ENCODE measurements at places on chromosomes 4 and X. TPM values are rescaled to one million over a fixed set of nuclear protein-coding genes. Genes with fewer than 3 reads are reported as not detected.

GRCh38 chrX:94758130-94758529, 1084.1 kb downstream of the FAM133A start:
- no peak for DNase-seq

DNA sequence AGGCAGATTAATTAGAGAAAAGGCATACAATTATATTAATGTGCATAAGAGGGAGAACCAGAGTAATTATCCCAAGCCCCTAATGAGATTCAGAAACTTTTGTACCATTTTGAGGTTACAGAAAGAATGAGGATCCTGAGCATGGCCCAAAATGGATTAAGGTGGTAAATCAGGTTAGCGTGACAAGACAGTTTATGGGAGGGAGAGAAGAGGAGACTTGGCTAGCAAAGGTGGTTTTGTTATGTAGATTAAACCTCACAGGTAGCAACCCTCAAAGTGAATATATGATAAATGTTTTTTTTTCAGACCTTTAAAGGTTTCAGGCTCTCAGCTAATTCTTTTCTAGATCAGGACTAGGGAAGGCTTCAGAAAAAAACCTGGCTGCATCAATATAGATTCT, 781.8 kb downstream of the FAM133A start:
- DNase-seq = no peak

GRCh38 chrX:151563449-151563848, at the start of gene PASD1:
Gene PASD1, plus strand, starts transcription at chrX:151563675. Its CDS starts 37,879 bp downstream, at chrX:151601554.
- DNase-seq = no peak

- DNase-seq = no peak
Observed at GRCh38 chr4:183362916-183363542, 40.8 kb upstream of the CLDN24 start.

DNA sequence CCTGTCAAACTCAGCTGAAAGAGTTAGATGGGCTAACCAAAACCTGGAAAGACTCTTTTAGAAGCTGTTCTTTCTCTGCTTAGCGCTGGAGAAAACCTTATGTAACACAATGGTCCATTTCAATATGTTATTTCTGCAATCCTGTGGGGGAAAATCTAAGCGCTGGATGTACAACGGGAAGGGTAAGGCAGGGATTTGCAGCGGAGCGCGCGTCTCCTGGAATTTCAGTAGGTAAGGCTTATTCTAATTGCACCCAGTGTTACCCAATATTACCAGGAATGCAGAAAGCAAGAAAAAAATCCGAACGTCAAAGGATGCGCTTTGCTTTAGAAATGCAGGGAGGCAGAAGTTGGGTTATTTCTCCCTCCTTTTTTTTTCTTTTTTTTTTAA, 2.0 kb downstream of the HS3ST1 start:
- no peak for DNase-seq

GRCh38 chr4:75867130-75867529, 35.1 kb downstream of the PPEF2 start:
- DNase-seq = no peak

- no peak for DNase-seq
Observed at GRCh38 chr4:140281828-140282552, 91.5 kb upstream of the SCOC start.

DNA sequence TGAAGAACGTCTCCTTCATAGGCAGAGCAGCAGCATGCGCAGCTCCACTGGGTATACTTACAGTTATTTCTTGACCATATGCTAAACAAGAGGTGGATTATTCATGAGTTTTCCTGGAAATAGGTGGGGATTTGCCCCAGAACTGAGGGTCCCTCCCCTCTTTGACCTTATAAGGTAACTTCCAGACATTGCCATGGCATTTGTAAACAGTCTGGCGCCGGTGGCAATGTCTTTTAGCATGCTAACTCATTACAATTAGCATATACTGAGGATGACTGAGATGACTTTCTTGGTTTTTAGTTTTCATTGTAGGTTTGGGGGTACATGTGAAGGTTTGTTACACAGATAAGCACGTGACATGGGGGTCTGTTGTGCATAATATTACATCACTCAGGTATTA, 97.3 kb downstream of the MTNR1A start:
- DNase-seq = no peak

DNA sequence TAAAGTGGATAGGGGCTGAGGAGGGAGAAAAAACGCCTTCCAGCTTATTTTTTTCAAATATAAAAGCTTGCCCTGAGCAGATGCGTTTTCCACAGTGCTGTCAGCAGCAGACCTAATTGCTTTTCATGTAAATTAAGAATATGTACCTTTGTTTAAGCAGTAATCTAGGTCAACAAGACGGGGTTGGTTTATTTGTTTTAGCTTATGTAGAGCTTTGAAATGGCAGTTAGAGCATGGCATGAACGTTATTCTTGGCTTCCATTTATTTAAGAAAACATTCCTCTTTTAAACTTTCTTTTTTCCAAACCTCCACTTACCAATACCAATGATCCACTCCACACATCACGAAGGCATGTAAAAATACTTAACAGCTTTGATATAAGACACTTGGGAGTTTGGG, 220.3 kb upstream of the TENM3 start:
- no peak for DNase-seq

DNA sequence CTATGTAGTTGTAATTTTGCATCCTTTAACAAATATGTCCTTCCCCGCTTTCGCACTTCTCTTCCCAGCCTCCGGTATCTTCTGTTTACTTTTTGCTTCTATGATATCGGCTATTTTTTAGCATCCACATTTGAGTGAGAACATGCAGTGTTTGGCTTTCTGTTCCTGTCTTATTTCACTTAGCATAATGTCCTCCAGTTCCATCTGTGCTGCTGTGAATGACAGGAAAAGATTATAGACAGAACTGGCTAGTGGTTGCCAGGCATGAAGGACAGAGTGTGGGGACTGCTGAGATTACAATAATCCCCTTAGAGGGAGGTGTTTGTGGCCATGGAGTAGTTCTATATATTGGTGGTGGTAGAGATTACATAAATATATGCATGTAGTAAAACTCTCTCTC, 588.6 kb downstream of the NLGN4X start:
- no peak for DNase-seq

GRCh38 chr4:2949782-2950125, 13.5 kb downstream of the NOP14 start:
- DNase-seq = no peak

- DNase-seq = no peak
Observed at GRCh38 chr4:24835696-24836095, 40.3 kb downstream of the SOD3 start.

GRCh38 chr4:86333236-86333635, 26.6 kb downstream of the MAPK10 start:
- no peak for DNase-seq

- DNase-seq = no peak
Observed at GRCh38 chr4:40687676-40688389, 58.2 kb upstream of the RBM47 start.

DNA sequence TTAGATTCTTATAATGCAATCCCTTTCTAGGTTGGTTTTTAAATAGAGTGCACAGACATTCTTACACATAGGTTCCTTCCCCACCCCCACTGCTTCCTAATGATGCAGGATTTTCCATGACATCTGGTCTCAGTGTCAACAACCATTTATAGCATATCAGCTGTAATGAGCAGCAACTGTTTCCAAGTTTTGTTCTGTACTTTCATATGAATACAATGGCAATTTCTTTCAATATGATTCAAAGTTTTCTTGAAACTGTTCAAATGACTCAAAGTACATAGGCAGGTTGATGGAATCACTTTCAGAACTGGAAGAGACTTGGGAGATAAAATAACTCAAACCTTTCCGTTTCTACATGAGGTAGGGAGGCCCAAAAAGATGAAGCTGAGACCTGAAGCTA, 220.7 kb downstream of the CAMK2D start:
- DNase-seq = peak; percentile 48

GRCh38 chrX:6225288-6225910, 3.3 kb downstream of the NLGN4X start:
- no peak for DNase-seq

DNA sequence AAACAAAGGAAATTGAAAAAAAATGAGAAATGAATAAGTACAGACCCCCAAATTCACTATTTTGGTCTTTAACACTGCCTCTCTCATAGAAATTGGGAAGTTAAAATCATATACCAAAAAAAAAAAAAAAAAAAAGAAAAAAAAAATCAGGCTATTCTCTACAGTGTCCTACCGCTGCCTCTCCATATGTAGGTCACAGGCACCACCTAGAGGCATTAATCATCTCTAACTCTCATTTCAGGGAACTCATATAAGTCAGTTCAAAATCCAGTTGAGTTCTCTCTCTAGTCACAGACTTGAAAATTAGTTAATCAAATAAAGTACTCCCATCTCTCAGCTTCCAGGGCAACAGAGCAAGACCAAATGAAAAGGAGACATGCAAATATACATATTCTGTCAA, 47.9 kb downstream of the COX18 start:
- peak; percentile 8 for DNase-seq

DNA sequence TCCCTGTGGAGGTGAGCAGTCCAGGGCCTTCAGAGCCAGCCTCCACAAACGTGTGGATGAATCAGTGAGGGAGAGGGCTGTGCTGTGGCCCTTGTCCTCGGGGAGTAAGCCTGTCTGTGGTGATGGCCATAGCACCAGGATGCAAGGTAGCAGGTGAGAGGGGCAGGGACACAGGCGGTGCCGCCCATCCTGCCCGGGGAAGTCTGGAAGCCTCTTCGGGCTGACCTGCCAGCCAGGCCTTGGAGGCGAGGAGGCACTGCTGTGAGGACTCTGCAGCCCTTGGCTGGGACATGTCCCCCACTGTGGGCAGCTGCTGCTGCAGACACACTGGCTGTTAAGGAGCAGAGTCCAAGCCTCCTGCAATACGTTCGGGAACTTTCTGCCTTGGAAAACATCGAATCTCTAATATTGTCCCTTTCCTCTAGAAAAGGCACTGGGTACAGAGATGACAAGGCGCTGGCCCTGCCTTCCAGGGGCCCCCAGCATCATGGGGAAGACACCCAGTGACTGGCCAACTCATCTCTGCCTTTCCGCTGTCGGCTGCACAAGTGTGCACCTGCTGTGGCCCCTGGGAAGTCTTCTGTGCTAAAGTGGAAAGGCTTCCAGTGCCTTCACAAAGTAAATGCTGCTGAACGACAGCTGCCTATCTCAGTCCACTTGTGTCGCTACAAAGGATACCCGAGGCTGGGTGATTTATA, 101.4 kb downstream of the ADRA2C start:
- DNase-seq = no peak

DNA sequence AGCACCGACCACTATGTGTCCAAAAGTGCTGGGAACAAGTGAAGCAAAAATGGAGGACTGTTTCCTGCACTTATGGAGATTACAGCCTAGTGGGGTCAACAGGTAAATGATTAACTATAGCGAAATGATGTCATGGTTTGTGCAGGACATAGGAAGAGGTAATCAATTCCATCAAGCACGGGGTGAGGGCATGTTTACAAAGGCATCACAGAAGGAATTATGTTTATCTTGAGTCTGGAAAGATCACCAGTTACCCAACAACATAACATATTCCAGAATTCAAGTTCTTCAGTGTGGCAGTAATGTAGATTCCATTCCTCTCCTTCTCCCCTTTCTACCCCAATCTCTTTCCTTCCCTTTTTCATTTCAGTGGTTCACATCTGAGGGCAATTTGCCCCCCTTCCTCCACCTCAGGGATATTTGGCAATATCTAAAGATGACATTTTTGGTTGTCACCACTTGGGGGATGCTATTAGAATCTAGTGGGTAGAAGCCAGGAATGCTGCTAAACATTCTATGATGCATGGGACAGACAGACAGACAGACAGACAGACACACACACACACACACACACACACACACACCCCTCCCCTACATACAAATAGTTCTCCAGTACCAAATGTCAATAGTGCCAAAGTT, 24.1 kb downstream of the FAM47E start:
- DNase-seq = no peak

DNA sequence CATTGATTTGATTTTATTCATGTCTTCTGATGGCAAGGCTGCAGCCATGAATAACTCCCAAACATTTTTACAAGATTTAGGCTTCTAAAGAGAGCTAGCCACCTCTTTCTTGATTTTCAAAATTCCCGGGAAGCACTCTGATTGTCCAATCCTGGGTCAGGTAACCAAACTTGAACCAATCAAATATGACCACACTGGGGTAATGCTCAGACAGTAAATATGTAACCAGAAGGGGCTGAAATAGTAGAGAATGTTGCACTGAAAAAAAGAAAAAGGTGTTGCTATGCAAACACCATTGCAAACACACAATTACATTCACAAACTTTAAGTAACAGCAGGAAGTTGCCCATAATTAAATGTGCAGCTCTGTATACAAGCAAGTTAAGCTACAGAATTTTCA, 112.9 kb upstream of the IQCM start:
- no peak for DNase-seq

The MAML3 gene
- total RNA-seq = 5.3 TPM

The PNMA3 gene
- total RNA-seq = 2.2 TPM

The CHM gene
- total RNA-seq = 17.5 TPM

The LUZP4 gene
- not detected for total RNA-seq

The TLR2 gene
- 1.4 TPM for total RNA-seq

The AFP gene
- not detected for total RNA-seq

The ARMCX1 gene
- total RNA-seq = 3.3 TPM

The KIF4A gene
- total RNA-seq = 28.7 TPM

The MAGIX gene
- 0.84 TPM for total RNA-seq

The ENPEP gene
- 0.84 TPM for total RNA-seq

The RIBC1 gene
- total RNA-seq = 1.8 TPM

The NIPAL1 gene
- total RNA-seq = 1.6 TPM
